ENCODE measurements at places on chromosomes 12 and 14.

DNA sequence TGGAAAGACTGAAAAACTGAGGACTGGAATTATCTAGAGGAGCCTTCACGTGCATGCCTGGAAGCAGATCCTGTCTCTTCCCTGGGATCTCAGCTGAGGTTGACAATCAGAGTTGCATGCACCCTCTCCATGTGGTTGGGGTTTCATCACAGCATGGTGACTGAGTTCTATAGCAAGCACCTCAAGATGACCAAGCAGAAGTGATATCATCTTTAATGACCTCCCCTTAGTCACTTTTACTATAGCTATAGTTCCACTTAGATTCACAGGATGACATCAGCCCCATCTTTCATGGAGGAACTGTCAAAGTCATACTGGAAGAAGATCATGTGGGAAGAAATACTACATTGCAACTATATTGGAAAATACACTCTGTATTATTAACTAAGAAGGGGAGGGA lies 105.8 kb upstream of the ATXN7L3B start:
- no peak for DNase-seq

DNA sequence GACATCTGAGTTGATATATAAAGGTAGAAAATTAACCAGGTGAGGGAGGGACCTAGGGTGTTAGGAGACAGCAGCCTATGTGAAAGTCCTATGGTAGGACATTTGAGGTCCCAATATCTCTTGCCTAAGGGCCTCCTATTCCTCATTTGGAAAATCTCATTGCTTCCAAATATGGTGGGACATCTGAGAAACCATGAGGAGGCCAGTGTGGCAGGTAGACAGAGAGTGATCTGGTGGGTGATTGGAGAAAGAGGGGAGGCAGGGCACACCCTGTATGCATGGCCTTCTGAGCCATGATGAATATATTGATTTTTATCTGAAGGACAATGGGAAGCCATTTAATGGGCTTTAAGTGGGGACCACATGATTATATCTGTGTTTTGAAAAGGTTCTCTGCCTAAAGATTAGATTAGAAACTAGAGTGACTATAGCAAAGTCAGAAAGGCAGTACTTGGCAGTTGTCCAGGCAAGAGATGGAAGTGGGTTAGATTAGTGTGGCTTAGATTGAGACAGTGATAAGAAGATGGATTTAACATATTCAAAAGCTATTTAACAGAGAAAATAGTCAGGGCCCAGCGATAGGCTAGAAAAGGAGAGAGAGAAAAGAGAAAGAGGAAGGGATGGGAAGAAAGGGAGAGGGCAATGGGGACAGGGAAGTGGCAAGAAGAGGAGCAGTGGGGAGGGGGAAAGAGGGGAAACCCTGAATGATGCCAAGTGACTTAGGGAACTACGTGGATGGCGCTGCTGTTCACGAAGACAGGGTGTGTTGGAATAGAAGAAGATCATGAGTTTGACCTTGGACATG lies 237.2 kb upstream of the SRRM4 start:
- no peak for DNase-seq

GRCh38 chr12:120099738-120100137 lies 16.8 kb downstream of the RAB35 start:
- no peak for DNase-seq

DNA sequence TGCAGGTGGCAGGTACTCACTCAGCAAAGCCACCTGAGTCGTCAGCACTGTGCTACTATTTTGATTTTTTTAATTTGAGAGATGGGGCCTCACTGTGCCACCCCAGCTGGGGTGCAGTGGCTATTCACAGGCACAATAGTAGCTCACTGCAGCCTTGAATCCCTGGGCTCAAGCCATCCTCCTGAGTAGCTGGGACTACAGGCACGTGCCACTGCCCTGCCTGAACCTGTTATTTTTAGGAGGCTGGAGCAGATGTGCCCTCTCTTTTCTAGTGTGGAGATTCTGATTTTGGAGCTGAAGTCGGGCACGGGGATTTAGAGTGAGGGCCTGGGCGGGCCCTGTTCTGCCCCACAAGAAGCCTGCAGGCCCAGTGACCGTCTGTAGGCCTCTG lies 17.3 kb downstream of the SLC25A47 start:
- no peak for DNase-seq

DNA sequence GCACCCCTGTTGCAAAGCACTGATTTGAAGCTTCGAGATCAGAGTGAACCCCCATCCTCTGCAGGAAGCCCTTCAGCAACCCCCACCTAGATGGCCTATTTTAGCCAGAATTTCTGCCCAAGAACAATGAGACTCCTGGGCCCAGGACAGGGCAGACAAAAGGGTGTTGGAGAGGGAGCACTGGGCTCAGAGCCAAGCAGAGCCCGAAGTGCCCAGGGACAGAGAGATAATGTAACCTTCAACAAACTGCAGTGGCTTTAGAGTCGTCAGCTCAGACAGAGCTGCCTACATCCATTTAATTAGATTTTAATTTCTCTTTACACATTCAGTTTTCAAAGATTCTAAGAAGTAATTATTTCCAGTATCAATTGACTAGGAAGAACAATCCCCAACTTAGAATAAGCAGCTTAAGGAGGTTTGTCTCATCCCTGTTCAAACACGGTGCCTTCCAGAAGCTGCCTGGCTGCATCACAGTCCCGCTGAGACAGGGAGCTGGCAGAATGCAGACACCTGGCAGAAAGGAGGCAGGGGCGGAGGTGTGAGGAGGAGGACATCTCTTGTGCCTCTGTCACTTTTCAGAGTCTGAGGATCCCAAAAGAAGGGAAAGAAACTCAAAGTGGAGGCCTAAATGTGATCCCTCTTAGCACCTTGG lies 504.9 kb upstream of the CCDC196 start:
- DNase-seq, result no peak

GRCh38 chr14:104913435-104913834 lies 11.2 kb upstream of the PLD4 start:
- no peak for DNase-seq

- no peak for DNase-seq
These were observed 602.9 kb upstream of the ATP2B1 start for GRCh38 chr12:90311561-90311960.

DNA sequence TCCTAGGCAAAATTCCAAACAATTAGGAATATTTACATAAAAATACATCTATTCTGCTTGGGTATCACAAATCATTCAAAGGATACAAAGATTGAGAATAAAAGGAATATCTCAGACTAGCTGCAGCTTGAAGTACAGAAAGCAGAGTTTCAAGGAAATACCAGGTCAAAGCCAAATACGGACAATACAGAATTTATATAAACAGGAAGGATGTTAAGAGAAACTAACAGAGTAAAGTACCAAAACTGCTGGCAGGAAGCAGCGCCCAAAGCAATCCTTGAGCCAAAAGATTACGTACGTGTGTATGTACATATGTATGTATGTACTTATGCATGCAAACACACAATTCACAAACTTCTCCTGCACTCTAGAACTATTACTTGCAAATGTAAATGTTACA lies 86.6 kb downstream of the PPP1R12A start:
- DNase-seq, result peak; percentile 9

DNA sequence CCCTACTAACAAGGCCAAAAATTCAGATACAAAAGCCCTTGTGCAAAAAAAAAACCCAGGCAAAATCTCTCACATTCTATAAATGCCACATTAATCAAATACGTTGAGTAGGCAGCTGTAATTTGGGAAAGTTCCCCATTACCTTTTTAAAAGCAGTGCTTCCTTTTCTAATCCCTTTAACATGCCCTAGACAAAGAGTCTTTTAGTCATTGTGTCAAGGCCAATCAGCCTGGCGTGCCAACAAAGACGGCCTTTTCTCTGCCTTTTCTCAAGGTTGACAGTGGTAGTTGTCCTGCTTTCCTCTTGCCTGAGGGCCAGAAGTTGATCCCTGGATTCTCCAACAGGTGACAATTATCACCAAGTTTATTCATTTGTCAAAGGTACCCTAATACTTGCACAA lies 62.5 kb upstream of the METAP2 start:
- no peak for DNase-seq
